Stimulated activated CD8-positive, alpha-beta memory T cell treated with anti-CD3 and anti-CD28 coated beads, Interleukin-12 subunit alpha, Interleukin-12 subunit beta, amount 100 ng/mL, for 1 hour (primary cell): ENCODE measurements at places on chromosomes 2 and 18.
A peak's percentile ranks its signal among the peaks of the same experiment; 100 is the strongest.

DNA sequence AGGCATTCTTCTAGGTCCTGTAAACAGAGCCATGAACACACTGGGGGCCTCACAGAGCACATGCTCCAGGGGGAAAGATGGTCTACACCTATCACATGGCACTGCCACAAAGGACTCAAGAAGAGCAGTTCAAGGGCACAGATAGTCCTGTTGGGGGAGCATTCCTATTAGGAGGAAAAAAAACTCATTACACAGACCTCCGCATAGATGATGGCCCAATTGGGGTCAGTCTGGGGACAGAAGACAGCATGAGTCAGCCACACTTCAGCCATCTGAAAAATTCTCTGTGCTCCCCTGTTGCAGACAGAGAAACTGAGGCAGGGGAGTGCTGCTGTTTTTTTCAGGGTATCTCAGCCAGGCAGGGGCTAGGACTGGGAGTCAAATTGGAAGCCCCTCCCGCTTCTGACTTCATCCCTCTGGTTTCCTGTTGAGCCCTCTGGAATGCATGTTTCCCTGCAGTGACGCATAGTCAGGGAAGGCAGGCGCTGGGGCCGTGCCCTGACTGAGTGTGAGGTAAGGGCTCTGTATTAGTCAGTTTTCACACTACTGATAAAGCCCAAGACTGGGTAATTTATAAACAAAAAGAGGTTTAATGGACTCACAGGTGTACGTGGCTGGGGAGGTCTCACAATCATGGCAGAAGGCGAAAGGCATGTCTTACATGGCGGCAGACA is 67.9 kb downstream of the RHOB start:
- no peak for DNase-seq

GRCh38 chr18:55912071-55912470 is 324.1 kb upstream of the TCF4 start:
- no peak for DNase-seq

DNA sequence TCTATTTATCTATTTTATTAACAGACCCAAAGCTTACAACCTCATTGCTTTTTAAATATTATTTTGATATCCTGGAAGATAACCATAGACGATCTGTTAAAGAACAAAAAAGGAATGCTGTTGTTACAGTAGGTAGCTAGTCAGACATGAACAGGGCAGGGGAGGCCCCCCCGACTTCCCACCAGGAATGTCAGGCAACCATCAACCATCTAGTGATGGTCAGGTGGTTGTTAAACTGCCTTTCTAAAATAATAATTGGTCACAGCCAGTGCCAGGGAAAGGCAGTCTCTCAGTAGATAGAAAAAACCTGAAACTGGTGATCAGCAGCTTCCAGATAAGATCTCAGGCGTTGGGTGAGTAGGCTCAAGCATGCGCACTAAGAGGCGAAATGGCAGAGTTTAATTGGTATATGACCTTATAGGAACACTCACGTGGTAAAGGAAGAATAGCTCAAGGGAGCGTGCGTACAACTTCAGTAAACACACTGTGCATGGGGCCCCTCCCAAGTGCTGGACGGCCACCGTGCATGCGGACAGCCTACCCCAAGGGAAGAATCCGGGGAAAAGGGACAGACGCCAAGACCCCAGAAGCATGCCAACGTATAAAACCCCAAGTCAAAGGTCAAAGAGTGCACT is 32.5 kb upstream of the CCL20 start:
- no peak for DNase-seq

- no peak for DNase-seq
These were observed 1053.5 kb upstream of the FAM98A start for GRCh38 chr2:34652636-34653035.

- no peak for DNase-seq
These were observed 38.3 kb upstream of the RAPGEF4 start for GRCh38 chr2:172697296-172697695.

GRCh38 chr18:45715212-45715780 is 8.7 kb upstream of the SLC14A1 start:
- no peak for DNase-seq

DNA sequence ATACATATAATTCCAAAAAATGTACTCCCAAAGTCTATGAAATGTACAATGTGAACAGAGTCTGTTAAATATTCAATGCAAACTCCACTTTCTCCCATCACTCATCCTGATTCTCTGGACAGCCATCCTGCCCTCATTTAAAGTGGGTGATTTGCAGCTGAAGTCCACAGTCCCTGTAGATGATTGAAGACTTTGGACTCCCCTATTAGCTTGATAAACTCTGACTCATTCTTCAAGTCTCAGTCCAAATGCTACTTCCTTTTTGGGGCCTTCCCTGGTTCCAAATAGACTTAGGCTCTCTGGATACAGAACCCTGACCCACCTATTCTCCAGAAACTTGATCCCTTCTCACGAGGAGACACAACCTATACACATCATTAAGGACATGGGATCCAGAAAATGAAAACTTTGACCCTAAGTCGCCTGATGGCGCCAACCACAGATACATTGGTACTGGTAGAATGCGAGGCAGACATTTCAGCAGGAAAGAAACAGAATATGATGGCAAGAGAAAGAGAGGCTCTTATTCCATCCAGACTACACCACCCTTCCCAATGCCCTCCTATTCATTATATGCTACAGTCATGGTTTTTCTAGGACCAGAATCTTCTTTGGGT is 122.7 kb downstream of the VIT start:
- DNase-seq: no peak

- no peak for DNase-seq
These were observed 180.5 kb downstream of the ZNF516 start for GRCh38 chr18:76314496-76314895.

- DNase-seq: no peak
These were observed 61.3 kb downstream of the SP110 start for GRCh38 chr2:230158468-230158867.

GRCh38 chr2:73260338-73260984 is 23.8 kb downstream of the FBXO41 start:
- no peak for DNase-seq

DNA sequence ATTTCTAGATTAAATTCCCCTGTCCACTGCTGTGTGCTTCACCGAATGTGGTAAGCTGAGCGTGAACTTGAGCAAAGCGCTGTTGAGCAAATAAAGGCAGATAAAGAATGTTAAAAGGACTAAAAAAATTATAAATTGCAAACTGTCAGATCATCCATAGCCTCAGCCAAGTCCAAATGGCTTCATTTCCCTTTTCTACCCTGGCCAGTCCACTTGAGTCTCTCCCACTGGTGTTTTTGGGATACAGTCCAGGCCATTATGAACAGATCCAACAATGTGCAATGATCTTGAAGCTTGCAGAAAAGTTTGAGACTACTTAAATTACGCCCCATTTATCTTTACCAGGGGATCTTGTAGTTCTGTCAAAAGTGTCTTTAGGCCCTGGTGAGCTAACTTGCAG is 254.6 kb upstream of the PIK3C3 start:
- DNase-seq: no peak

DNA sequence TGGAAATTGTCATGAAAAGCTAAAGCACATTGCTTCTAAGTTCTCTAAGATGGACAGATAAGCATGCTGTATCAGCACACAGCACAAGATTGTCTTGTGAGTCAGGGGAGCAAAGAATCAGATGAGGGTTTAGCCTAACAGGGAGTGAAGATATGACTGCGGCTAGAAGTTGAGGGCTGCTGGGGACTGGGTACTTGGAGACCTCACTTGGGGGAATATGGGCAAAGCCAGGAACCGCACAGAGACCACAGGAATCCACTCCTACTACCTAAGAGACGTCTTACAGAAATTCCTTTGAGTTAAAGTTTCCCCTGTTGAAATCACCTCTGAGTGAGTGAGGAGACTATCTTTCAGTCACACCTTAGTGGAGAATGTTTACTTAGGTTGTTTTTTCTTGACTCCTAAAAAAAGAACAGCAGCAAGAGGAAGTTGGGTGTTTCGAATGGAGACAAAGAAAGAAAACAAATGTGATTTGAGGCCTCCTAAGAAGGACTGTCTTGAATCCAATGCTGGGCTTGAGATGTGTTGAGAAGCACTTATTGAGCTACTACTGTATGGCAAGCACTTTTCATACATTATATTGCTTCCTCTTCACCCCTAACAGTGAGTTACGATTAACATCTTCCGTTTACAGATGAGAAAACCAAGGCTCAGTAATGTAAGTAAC is 100.7 kb downstream of the ANKRD44 start:
- no peak for DNase-seq

DNA sequence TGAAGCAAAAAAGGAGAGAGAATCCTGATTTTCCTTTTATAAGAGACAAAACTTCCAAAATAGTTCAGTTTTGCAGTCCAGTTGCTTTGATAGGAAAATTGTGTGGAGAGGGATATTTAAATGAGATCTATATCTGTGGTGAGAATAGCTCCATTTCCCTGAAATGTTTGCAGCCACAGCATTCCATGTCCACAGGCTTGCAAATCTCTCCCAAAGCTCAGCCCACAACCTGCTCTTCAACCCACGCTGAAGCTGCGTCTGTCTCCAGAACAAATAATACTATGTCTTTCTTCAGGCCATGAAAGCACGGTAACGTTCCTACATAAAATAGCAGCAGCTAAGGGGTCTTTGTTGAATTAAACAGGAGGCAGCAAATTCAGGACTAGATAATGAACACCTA is 31.8 kb downstream of the TMEM17 start:
- no peak for DNase-seq

GRCh38 chr2:241128266-241128665 is 21.0 kb downstream of the PASK start:
- no peak for DNase-seq

GRCh38 chr2:200335657-200336056 is 29.2 kb downstream of the SPATS2L start:
- no peak for DNase-seq

GRCh38 chr18:3056311-3056710 is 43.4 kb upstream of the LPIN2 start:
- DNase-seq: no peak

- DNase-seq: no peak
These were observed 63.3 kb upstream of the EFEMP1 start for GRCh38 chr2:55986700-55987440.

DNA sequence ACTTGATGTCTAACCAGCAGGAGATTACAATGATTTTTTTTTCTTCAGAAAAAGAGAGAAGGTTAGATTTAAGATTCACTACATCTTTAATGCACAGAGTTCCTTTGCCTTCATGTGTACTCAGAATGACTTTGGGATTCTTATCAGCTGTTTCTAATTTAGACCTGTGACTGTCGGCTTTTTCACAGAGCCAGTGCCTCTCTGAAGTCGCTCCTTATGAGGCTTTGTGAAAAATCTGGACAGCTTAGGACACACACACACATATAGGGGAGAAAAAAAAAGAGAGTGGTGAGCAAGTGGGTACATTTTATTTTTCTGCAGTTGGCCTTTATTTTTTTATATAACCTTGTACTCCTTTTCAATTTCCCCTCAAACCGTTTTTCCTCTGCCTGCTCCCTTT is 893.1 kb upstream of the CELF4 start:
- DNase-seq: no peak

GRCh38 chr2:234211797-234212196 is 161.3 kb downstream of the SPP2 start:
- no peak for DNase-seq

GRCh38 chr2:189580241-189580651 is 340 bp downstream of the SLC40A1 start:
- DNase-seq: no peak

DNA sequence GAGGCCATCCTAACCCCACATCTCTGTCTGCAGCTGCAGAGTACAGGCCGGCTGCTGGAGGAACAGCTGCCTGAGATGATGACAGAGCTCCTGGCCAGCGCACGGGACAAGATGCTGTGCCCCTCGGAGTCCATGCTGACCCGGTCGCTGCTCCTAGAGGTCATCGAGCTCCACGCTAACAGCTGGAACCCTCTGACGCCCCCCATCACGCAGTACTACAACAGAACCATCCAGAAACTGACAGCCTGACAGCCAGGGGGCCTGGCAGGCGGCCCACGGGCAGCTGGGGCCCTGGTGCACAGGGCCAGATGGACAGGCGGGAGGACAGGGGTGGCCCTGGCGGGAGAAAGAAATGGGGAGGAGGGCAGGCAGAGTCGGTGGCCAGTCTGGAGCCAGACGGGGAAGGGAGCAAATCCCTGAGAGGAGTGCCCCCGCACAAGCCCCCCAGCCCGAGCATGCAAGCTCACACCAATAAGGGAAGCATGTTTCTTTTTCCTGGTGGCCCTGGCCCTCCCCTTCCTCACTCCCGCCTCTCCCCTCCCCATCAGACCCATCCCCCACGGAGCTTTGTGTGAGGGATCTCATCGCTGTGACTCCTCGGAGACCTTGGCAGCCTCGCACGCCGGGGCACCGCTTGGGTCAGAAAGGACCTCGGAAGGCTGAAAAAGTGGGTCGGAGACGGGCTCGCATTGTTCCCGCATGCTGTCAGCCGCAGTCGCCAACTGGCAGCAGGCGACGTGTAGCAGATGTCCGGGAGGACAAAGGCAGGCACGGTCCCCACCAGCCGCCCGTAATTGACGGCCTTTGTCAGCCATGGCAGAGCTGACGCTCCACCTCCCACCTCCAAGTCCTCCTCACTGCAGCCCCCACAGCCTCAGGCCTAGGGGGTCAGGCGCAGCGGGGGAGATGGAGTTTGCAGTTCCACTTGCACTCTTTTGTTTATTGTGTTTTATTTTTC is 91.2 kb downstream of the SMAD7 start:
- DNase-seq: no peak

DNA sequence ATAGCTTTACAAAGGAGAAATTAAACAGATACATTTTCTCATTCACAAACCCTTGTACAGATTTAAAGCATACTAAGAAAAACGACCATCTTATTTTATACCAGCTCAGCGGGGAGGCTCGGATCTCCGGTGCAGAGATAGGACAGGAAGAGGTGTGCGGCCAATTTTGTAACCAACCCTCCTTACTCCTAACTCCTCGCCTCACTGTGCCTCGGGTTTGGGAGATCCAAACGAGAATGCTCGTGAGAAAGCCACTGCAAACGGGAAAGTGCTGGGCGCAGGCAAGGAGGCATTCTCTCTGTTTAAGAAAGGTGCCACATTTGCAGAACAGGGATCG is 1.2 kb downstream of the KDSR start:
- no peak for DNase-seq

DNA sequence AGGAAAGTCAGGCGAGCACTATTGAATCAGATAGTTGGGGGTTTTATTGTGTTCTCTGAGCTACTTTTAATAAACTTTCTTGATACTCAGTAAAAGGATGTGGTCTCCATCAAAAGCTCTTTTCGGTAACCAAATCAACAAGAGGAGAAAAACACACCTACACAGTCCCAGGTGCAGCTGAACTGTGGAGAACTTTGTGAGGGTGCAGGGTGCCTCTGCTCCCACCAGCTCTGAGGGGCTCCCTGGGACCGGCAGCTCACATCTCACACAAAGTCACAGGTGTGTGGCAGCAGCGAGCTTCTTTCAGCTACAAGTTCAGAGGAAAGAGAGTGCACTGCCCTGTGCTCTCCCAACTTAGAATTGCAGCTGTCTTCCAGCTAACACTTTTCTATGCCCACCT is 650.4 kb downstream of the RNF144A start:
- DNase-seq: peak; percentile 19
